Left ventricle myocardium inferior (tissue), 1 donor: ENCODE measurements at places on chromosomes 3 and 15. TPM values are rescaled to one million over a fixed set of nuclear protein-coding genes. Genes with fewer than 3 reads are reported as not detected.
A peak's percentile ranks its signal among the peaks of the same experiment; 100 is the strongest.

DNA sequence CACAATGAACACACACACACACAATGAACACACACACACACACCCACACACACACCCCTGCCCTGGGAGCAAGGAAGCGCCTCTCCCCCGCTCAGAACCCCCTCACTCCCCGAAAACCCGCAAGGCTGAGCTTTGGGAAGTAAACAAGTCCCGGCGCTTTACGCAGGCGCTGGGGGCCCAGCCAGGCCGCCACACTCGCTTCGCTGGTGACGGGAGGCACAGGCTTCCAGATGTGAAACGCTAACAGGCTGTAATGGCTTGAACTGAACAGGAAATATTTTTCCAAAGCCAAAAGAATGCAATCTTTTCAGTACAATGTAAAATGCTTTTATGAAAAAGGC, 122.7 kb upstream of the IGF1R start:
- no peak for DNase-seq

DNA sequence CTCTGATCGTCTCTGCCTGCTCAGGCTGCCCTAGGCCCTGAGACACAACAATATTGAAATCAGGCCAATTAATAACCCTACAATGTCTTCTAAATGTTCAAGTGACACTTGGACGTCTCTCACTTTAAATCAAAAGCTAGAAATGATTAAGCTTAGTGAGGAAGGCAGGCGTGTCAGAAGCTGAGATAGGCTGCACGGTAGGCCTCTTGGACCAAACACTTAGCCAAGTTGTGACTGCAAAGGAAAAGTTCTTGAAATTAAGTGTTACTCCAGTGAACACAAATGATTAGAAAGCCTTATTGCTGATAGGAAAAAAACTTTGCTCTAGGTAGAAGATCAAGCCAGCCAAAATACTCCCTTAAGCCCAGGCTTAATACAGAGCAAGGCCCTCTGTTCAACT, 2.2 kb downstream of the HPS3 start:
- DNase-seq = no peak

DNA sequence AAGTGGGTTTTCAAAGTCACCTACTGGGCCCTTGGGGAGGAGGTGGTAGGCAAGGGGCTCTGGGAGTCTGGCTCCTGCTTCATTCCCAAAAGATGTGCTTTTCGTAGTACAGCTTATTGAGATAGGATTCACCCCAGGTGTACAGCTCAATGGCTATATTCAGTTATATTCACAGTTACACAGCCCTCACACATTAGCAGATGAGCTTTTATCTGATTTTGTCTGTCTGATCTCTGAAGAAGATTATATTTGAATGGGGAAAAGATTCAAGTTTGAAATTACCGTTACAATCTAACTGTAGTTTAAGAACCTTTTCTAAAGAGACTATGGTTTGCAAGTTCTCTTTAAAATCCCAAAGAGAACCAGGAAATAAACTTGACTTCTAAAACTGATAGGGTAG, 27.3 kb downstream of the PXYLP1 start:
- DNase-seq = no peak

- no peak for DNase-seq
These were observed 18.9 kb downstream of the CDCP1 start for GRCh38 chr3:45127130-45127822.

GRCh38 chr3:98734306-98734705, 28.8 kb upstream of the ST3GAL6 start:
- DNase-seq = no peak

DNA sequence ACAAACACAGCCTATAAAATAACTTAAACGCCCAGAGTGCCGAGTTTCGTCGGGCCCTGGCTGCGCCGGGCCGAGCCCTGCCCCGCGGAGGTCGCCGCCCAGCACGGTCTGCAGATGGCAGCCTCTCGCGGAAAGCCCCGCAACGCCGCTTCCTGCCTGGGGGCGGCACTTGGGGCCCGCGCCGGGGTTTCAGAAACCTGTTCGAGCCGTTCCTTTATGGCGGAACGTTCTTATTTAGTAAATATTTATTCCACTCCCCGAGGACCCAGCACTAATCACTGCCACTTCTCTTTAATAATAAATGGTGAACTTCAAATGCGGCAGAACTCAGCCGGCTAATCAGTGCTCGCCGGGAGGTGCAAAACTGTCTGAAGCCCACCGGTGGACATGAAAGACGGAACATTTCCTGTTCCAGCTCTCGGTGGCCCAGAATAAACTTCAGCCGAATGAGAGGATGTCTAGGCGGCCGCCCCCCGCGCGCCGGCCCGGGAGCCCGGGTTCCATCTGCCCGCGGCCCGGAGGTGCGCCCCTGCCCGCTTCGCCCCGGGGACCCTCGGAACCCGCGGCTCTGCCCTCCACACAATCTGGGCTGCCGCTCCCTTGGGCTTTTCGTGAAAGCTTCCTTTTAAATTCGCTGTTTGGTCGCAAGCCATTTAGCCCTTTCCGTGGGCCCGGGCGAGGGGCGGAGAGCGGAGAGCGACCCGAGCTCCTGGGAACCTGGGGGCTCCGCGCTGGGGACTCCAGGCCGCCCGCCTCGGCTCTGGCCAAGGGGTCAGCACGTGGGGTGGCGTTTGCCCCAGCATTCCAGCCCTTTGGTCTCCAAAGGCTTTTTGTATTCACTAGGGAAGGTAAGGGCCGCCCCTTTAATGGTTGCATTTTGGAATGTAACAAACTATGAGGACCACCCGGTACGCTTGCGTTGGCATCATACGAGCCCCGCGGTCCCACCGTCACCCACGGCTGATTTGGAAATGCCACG, 110.8 kb upstream of the ATP11B start:
- peak; percentile 34 for DNase-seq

GRCh38 chr3:138381950-138382715, 33.8 kb downstream of the MRAS start:
- DNase-seq = peak; percentile 74

DNA sequence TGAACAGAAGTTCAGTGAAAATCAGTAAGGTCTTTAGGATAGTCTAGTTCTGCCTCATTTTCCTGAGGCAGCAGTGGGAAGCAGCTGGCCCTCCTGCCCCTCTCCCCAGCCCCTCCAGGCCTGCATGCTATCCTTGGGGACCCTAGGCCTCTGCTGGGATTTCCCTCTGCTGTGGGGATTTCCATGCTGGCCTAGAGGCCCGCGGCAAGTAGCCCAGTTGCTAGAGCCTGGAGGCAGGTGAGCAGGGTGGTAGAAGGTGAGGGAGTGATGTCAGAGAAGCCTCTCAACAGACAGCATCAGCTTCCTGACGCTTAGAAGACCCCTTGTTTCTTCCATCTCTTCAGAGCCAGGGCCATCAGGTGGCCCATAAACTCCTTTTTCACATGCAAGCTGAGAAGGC, 305.8 kb upstream of the THBS1 start:
- no peak for DNase-seq

GRCh38 chr3:7275396-7275795, 414.5 kb downstream of the GRM7 start:
- DNase-seq = no peak

- no peak for DNase-seq
These were observed 63.2 kb upstream of the RASGRP1 start for GRCh38 chr15:38627689-38628277.

DNA sequence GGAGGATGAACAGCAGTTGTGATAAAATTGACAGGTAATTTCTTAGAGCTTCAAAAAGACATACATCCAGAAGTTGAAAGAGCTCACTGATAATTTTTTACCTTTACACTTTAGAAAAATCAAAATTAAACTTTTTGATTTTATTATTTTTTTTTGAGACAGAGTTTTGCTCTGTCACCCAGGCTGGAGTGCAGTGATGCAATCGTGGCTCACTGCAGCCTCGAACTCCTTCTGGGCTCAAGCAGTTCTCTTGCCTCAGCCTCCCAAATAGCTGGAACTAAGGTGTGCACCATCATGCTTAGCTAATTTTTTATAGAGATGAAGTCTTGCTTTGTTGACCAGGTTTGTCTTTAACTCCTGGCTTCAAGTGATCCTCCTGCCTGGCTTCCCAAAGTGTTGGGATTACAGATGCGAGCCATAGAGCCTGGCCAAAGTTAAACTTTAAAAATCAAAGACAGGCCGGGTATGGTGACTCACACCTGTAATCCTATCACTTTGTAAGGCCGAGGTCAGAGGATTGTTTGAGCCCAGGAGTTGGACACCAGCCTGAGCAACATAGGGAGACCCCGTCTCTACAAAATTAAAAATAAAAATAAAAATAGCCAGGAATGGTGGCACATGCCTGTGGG, 21.7 kb downstream of the PLA2G4F start:
- no peak for DNase-seq

GRCh38 chr15:77483425-77484140, 62.9 kb downstream of the HMG20A start:
- DNase-seq = no peak

GRCh38 chr3:186639778-186640472, at the start of gene FETUB:
Gene FETUB, plus strand, starts transcription at chr3:186640399. Its CDS starts 62 bp downstream, at chr3:186640461.
- no peak for DNase-seq

DNA sequence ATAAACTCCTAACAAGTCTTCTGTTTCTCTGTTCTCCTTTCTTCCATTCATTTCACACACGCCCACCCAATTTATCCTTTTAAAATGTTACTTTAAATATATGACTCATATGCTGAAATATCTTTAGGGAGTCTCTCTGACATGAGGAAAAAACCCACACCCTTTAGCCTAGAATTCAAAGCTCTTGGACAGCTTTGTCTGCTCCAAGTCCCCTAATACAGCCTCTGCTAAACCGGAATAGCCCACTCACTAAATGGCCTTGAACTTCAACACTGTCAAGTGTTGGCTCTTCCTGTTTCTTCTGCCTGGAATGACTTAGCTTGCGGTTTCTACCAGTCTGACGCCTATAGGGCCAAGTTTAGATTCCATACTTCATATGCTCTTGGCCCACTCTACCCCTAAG, 3.3 kb upstream of the CD96 start:
- no peak for DNase-seq

- DNase-seq = no peak
These were observed 8.3 kb downstream of the ANXA2 start for GRCh38 chr15:60389261-60390077.

DNA sequence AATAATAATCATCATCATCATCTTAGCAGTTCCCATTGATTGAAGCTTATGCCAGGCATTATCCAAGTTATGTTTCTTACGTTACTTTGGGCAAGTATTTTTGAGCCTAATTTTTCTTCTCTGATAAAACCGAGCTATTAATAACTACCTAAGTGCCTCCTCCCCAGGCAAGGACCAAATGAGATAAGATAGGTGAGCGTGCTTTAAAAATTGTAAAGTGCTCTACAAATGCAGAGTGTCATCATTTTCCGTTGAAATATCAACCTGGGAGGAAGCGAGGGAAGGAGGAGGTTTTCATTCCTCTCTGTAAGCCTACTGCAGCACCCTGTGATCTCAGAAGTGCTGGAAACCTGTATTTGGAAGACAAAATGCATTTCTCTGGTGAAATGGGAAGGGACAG, 96.7 kb upstream of the MITF start:
- no peak for DNase-seq

- DNase-seq = no peak
These were observed 6.4 kb upstream of the STRA6 start for GRCh38 chr15:74208901-74209559.

GRCh38 chr3:25673738-25674298, 9.1 kb upstream of the TOP2B start:
- DNase-seq = no peak

DNA sequence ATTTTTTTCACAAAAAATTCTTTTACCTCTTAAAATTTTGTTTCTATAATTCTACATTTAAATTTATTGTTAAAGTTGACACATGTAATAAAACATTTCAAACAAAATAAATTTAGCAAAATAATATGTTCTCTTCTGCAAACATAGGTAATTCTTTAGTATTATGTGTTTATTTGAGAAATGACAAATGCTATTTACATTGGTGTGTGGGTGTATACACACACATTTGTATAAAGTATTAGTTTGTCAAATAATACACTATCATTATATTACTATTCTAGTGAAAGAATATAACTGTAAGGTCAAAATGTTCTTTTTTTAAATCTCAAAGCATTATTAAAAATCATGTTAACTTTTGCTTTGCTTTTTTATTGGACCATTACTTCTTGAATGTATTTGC, 1370.6 kb downstream of the SI start:
- DNase-seq = no peak

DNA sequence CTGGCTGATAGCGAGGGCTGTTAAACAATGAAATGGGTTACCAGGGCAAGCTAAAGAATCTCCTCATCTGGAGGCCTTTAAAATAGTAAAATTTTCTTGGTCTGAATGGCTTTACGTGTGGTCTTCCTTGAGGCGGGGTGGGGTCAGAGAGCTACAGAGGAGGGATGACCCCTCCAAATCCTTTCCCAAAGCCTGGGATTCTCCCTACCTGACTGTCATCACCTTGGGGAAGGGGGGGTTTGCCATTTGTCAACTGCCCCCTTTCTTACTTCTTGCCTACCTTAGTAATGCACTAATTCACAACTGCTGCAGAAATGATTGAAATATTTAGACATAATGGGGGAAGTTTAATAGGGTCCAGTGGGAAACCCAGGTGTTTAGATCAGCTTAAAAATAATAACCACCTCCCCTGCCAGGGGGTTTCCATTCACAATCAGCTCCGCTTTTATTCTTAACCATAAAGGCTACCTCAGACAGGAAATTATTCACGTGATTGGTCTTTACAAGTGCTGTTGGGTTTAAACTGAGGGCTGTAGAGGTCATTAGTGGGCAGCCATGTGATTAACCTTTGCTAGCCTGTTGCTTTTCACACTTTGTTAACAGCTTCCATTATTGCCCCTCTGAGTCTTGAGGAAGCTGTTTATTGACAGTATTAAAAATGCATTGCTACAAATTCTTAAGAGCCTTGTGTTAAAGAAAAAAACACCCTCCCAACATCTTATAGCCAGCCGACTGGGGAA, 276.5 kb upstream of the ATP11B start:
- no peak for DNase-seq

- no peak for DNase-seq
These were observed 151.3 kb upstream of the LPP start for GRCh38 chr3:188002626-188003138.

DNA sequence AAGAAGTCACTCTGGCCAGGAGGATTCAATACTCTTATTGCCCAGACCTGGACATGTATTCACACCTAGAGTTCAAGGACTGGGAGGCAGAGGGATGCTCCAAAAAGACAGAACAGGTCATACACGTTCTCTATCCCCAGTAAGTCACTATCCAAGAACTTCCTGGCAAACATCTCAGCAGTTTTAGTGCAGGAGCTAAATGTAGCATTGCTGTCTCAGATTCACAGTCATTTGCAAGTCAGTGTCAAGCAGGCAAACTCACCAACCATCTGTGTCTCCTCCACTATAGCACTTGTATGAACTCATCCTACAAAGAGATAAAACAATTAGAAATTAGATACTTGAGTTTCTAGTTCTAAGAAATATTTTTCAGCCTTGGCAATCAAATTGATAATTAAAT, 38.4 kb downstream of the ABHD17C start:
- DNase-seq = no peak

- no peak for DNase-seq
These were observed 62.2 kb downstream of the ATP10A start for GRCh38 chr15:25800761-25801515.

RBPMS2 gene
- total RNA-seq = 276 TPM

AMOTL2 gene
- total RNA-seq = 44.4 TPM

TTLL13 gene
- total RNA-seq = 0.19 TPM

FETUB gene
- not detected for total RNA-seq

SKOR1 gene
- 0.22 TPM for total RNA-seq

FGD5 gene
- total RNA-seq = 13.9 TPM

NGLY1 gene
- total RNA-seq = 27.7 TPM

TMC3 gene
- total RNA-seq = not detected

OTOL1 gene
- total RNA-seq = not detected

GLT8D1 gene
- total RNA-seq = 29.2 TPM

WDR48 gene
- 33.6 TPM for total RNA-seq

ANKRD34C gene
- total RNA-seq = 0.66 TPM

TM4SF18 gene
- 11.2 TPM for total RNA-seq
